RKO (cell line): ENCODE measurements at places on chromosomes 2 and 18.

- no peak for DNase-seq
Measured at GRCh38 chr2:174174741-174175140, 73.6 kb downstream of the OLA1 start.

DNA sequence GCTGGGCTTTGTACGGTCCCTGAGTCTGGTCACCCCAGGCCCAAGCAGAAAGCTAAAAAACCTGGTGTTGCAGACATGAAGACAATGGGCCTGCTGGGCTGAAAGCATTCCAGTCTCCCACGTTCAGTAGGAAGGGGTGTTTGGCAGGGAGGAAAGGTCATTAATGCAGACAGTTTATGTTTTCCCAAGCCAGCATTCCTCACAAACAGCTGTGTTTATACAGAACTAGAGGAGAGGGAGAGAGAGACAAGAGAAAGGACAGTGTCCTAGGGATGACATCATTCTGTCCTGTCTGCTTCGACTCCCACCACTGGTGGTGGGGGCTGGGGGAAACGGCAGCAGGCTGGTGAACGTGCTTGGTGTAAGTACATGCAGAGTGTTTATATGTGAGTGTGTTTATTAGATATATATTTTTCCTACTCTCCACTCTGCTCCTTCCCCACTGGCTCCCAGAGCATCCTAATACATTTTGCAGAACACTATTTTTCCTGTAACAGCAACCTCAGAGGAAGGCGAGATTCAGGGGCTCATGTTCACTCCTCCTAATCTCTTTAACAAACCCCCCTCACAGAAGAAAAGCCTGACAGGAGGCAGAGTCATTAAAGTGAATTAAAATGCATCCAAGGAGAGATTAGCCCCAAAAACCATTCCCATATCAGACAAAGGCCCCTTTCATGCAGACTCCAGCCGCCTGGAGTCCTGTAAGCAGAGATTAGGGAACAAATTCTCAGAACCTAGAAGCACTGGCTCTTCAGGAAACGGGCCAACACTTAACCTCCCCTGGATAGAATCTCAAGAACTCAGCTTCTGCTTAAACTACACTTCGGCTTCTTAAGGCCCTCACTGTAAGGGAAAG, 380.4 kb downstream of the TNS1 start:
- DNase-seq, result no peak

- no peak for DNase-seq
Measured at GRCh38 chr2:52269696-52270485, 1238.0 kb upstream of the NRXN1 start.

DNA sequence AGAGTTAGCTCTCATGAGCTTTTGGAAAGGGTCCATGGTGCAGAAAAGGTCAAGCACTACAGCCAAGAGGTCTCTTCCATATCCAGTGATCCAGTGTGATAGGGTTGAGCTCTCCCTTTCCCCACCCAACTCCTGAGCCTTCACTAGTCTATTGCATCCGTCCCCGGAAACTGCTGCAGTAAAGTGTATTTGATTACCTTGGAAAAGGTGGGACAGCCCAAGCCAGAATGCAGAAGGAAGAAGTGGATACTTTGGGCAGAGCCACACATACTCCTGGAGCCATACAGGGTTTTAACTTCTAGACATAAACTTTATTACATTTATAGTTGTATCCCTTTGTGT, 3.6 kb downstream of the PNKD start:
- DNase-seq, result no peak

GRCh38 chr2:162241571-162241970, 1.7 kb downstream of the FAP start:
- no peak for DNase-seq

DNA sequence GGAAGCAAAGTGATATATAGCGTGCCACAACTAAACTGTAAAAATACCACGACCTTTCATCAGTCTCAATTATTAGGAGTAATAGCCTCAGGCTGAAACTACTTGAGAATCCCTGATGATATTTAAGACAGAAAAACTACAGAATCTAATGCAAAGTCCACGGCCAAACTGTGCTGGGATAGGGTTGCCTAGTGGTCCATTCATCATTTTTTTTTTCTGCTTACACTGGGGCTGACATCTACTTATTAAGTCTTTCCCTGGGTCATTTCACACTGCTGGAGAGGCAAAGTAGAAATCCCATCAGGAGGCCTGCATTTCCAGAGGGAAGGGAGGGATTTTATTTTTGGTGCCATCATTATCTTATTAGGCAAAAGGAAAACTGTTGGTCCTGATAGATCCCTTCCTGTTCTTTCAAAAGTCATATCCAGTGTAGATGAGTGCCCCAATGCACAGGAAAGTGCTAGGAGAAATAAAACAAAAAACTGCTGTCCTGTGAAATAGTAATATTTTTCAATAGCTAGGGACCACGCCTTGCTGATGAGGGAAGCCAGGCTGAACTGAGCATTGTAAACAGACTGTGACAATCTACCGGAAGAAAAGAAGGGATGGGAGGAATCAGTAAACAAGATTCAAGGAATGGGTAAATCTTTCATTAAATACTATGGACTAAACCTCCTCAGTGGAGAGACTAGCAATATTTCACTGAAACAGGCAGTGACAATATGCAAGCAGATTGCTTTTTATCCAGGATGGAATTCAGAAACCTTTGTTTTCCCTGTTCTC, 644.3 kb downstream of the IRS1 start:
- no peak for DNase-seq

DNA sequence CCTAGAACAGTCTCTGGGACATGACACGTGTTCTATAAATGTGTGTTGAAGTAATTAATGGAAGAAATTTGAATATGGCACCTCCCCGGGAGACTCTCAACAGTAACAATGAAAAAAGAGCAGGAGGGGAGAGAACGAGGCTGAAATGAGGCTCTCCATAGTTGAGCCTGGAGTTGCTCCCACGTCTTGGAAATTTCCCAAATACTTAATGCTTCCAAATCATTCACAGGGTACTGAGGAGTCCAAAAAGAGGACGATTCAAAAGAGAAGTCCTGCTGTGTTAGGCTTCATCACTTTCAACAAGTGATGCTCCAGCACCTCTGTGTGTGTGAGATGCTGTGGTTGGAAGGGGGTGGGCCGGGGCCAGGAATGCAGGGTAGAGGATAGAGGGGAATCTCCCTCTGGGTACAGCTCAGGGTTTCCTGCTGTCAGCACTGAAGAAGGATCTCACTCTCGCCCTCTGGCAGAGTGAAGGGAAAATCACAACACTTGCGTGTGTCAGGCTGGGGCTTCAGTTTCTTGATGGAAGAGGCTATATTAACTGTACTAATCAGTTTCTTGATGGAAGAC, 18.1 kb upstream of the ZNF407 start:
- no peak for DNase-seq

DNA sequence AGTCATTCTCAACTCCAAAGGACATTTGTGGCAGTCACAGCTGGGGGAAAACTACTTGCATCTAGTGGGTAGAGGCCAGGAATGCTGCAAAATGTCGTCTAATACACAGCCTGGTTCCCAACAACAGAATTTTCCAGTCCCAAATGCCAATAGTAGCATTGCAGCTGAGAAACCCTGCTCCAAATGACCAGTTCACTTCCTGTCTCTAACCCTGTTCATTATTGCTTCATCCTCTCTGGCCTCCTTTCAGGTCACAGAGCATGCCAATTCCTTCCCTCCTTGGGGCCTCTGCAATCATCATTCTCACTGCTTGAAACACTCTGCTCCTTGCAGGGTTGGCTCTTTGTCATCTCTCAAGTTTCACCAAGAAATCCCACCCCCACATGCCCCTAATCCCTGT, 139.1 kb downstream of the IRS1 start:
- DNase-seq, result peak; percentile 11

GRCh38 chr2:189231719-189232323, 52.3 kb upstream of the COL5A2 start:
- DNase-seq, result no peak

GRCh38 chr2:207231106-207231865, 65.5 kb upstream of the KLF7 start:
- no peak for DNase-seq

GRCh38 chr18:22411446-22411845, 6.3 kb downstream of the CTAGE1 start:
- DNase-seq, result no peak

DNA sequence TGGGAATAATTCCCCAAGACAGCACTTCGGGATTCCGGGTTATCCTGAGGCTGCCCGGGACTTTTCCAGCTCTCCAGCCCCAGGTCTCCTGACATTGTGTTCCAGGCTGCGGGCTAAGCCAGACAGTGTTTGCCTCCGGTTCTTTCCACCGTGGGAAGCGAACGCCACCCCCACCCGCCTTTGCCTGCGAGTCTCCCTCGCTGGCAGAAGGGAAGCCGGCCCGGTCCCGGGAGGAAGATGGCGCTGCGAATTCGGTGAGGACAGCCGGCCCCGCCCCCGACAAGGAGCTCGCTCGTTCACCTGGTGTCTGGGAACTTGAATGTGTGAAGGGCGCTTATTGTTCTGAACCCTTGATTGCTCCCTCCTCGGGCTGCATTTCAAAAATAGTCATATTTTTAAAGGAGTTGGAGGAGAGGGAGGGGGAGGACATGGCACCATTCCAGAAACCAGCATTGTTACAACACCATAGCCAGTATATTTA, 2.9 kb downstream of the LRATD1 start:
- no peak for DNase-seq

DNA sequence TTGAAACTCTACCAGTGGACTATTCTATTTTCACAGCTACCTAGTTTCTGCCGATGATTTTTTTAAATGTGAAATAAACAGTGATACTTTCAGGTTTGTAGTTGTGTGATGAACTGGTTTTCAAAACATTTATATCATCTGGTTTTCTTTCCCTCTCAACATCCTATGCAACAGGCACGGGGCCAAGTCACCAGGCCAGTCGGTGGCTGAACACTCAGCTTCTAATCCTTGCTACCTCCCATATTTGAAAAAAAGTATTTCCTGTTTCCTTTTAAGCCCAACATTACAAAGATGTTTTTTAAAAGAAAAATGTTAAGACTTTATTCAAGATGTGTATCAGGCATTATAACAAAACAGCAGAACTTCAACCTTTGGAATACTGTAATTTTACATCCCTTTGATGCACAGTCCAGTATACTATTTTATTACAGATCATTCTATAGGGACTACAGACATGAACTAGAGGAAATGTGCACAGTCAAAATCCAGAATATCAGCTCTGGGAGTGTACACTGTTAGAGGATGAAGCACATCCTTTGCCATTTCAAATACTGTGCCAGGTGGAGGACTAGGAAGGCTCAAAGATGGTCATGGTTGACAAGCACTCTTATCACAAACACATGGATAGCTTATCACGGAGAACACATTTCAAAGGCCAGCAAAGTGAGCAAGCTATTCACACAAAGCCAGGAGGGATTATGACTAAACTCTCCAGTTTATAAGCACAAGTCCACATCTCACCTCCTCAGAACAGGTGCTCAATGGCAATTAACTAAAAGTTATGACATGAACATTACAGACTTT, 14.6 kb downstream of the MRPL35 start:
- DNase-seq, result no peak

GRCh38 chr2:217160103-217160743, 300.4 kb upstream of the TNP1 start:
- DNase-seq, result no peak

DNA sequence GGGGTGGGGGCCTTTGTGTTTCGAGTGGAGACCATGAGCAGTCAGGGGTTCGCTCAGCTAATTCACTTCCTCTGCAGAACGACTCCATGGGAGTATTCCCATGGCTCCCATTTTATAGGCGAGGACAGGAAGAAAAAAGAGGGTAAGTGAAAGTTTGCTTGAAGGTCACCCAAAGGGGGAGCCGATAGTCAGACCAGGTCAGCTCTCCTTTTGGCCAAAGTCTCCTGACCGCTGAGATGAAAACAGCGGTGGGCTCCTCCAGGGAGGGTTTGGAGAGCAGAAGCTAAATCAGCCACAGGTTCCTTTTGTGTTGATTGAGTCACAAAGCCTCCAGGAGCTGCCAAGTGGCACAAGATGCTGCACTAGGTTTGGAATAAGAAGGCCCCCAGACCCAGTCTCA, 34.1 kb upstream of the CTAGE1 start:
- no peak for DNase-seq

- no peak for DNase-seq
Measured at GRCh38 chr2:109284826-109285225, 155.8 kb downstream of the SH3RF3 start.

- no peak for DNase-seq
Measured at GRCh38 chr2:65919550-65920188, 487.3 kb upstream of the SPRED2 start.
